ENCODE measurements at places on chromosomes 12 and 14.
A peak's percentile ranks its signal among the peaks of the same experiment; 100 is the strongest.

- DNase-seq: no peak
These were observed 11.6 kb downstream of the PLEKHG3 start for GRCh38 chr14:64715628-64716412.

GRCh38 chr12:30822385-30823155, 67.8 kb upstream of the CAPRIN2 start:
- DNase-seq: peak; percentile 50

DNA sequence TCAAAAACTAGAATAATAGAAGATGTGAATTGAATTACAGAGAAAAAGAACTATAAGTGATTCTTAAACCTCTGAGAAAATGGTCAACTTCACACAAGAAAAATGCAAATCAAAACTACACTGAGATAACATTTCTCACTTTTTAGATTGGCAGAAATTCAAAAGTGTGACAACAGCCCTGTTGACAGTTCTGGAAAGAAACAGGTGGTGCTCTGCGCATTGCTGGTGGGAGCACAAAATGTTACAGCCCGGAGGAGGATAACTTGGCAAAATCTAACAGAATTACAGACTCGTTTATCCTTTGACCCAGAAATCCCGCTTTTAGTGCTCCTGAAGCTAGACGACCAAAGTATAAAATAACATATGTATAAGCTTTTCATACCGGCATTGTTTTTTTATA, 222.5 kb upstream of the CNTN1 start:
- no peak for DNase-seq

DNA sequence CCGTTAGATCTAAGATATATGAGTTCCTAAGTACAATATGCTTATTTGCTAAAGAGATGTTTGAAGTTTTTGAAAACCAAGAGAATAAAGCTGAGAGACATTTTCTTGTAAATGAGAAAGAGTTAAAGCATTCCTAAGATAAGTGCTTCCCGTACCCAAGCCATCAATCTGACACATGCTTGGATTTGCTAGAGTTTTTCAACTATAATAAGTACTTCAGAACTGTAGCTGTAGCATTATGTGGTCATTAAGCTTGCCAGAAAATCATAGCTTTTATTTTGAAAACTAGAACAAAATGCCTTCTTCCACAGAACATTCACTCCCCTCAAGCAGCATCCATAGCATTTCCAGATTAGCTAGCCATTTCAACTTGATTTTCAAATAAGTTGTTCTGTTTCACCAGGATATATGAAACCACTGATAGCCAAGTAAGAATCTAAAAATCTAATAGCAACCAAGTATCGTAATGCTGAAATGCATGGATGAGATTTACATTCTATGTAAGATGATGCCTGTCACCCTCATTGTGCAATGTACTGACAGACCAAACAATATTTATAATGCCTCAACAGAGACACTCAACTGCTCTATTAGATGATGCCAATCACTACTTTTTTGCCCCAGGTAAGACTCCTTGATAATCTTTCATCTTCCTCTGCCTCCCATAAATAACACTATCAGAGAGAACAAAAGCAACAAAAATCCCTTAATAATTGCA, 8.0 kb downstream of the SNW1 start:
- DNase-seq: no peak

DNA sequence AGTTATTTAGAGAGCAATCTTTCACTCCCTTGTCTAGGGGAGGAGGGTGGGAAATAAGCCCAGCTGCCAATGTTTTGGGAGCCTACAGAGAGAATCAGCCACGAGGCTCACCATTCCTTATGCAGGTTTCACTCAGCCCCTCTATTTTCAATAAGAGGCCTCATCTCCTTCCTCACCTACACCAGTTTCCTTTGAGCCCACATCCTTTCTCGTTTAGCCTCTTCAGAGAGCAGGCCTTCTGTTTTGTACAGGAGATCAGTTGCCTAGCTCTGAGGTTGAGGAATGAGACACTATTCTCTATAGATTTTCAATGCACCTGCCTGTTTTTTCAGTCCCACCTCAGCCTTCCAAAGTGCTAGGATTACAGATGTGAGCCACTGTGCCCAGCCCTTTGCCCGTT, 17.9 kb downstream of the SNAPC1 start:
- no peak for DNase-seq

- DNase-seq: no peak
These were observed 133.2 kb downstream of the ANO4 start for GRCh38 chr12:100927826-100928225.

DNA sequence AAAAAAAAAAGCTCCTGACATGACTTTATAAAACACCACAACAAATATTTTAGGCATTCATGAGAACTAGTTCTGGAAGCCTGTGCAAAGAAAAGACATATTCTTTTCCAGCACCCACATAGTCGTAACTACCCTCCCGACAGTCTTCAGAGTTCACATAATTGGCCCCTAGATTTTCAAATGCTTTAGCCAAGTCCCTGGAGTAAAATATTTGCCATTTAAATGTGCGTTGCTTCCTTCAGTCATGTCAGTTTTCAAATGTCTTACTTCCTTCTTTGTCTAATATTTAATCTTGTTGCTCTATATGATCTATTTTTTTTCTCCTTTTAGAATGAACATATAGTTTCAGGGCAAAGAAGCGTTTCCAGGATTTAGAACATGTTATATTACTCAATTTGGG, 66.8 kb upstream of the KRAS start:
- no peak for DNase-seq

GRCh38 chr12:20492251-20492760, 124.0 kb downstream of the PDE3A start:
- peak; percentile 3 for DNase-seq

Measured in activated naive CD8-positive, alpha-beta T cell treated with anti-CD3 and anti-CD28 coated beads, Interleukin-2, amount 50 U/mL, for 24 hours (primary cell).